NCI-H1417 treated with DMSO at 0.1 percent for 48 hours (cell line): ENCODE measurements at places on chromosomes 6 and 20.

DNA sequence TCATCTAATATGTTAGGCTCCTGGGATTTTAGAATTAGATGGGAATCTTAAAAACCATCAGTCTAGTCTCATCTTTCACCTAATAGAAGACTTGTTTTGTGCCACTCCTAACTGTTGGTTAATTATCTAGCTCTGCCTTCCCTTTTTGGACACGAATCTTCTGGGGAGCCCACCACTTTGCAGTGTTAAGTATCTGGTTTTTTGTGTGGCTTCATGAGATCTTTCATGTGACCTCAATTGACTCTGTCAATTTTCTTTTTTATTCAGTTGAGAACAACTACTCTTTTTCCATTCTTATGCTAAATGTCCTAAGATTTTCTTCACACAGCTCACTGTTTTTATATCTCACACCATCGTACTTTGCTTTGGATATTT is 16.9 kb downstream of the TBPL1 start:
- DNase-seq = no peak

DNA sequence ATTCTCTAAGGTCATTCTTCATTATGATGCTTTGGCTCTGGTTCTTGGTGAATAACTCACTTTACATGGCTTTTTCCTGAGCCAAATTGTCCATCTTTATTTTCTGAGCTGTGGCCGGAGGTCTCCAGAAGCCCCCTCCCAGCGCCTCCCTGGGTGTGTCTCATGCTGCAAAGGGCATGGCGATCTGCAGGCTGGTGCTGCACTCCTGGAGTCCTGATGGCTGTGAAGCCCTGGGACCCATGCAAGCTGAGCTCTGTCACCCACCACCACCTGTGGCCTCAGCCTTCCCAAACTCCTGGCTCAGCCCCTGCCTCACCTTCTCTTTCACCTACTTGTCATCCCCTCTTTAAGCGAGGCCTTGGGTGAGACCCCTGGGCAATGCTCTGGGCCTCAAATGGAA is 96.9 kb downstream of the CEBPB start:
- no peak for DNase-seq

- no peak for DNase-seq
Observed at GRCh38 chr6:48626421-48626820, 515.4 kb upstream of the PTCHD4 start.

- no peak for DNase-seq
Observed at GRCh38 chr20:48815537-48815936, 12.3 kb downstream of the PREX1 start.

- DNase-seq = no peak
Observed at GRCh38 chr20:51570739-51571459, 28.4 kb upstream of the NFATC2 start.

DNA sequence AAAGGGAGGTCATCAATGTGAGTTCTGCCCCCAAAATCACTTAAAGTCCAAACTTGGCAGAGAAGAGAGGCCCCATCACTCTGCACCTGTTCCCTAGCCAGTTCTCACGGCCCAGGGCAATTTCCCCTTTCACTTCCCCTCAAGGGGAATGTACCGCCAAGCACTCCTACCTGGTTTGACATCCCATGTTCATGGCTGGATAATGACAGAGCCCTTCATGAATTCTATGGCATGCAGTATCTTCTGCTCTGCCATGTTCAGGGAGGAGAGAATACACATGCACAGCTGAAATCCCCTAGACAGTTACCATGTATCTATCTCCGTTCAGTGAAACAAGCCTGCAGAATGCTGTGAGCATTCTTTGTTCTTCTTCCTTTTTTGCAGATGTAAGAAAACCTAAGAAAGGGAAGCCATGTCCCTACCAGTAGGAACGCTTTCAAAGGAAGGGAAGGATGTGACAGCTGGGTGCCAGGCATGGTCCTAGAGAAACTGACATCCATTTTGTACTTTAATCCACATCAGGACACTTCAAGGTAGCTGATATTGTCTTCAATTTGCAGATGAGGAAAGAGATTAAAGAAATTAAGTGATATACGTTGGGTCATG is 79.8 kb upstream of the ARID1B start:
- DNase-seq = no peak
